ENCODE measurements at places on chromosomes 7 and 10.

GRCh38 chr10:77896058-77896457, 30.5 kb downstream of the DLG5 start:
- H3K27me3 ChIP-seq: no peaks in the 10 kb centered on the region
- H3K4me3 ChIP-seq: no peak overlapping the region
- no peak for DNase-seq
- no peak overlapping the region for H3K27ac ChIP-seq
- no peaks in the 10 kb centered on the region for H3K36me3 ChIP-seq
- peaks cover 32% of the 10 kb centered on the region for H3K4me1 ChIP-seq

DNA sequence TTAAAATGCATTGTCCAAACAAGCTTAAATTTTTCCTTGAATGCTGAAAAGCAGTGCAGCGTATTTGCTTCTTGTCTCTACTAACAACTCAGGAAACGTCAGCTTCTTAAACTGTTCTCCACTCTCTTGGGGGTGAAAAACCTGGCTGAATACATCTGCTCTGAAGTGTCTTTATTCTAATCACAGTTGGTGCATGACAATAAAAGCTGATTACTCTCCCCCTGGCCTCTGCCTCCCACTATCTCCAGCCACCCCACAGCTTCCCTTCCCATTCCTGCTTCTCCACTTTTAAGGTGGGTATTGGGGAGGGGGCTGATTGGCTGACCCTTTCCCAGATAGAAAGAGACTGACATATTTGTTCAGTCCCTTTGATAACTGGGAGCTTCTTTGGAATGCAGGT, 456.0 kb downstream of the SORCS1 start:
- no peaks in the 10 kb centered on the region for H3K4me1 ChIP-seq
- no peak overlapping the region for H3K4me3 ChIP-seq
- no peaks in the 10 kb centered on the region for H3K36me3 ChIP-seq
- H3K27me3 ChIP-seq: no peaks in the 10 kb centered on the region
- no peak overlapping the region for H3K27ac ChIP-seq

DNA sequence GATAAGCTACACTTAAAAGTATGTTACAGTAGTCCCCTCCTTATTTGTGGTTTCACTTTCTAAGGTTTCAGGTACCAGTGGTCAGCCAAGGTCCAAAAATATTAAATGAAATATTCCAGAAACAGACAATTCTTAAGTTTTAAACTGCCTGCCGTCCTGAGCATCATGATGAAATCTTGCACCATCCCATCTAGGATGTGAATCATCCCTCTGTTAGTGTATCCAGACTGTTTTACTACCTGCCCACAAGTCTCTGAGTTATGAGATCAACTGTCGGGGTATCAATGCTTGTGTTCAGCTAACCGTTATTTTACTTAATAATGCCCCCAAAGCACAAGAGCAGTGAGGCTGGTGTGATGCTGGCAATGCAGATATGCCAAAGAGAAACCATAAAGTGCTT, 11.4 kb downstream of the KDM7A start:
- no peak overlapping the region for H3K27ac ChIP-seq
- no peak for DNase-seq
- H3K36me3 ChIP-seq: no peaks in the 10 kb centered on the region
- no peaks in the 10 kb centered on the region for H3K4me1 ChIP-seq
- no peak overlapping the region for H3K4me3 ChIP-seq
- no peaks in the 10 kb centered on the region for H3K27me3 ChIP-seq

GRCh38 chr10:117441812-117442443, 66.7 kb upstream of the PDZD8 start:
- H3K4me1 ChIP-seq: peaks cover 29% of the 10 kb centered on the region
- H3K36me3 ChIP-seq: no peaks in the 10 kb centered on the region
- no peaks in the 10 kb centered on the region for H3K27me3 ChIP-seq

DNA sequence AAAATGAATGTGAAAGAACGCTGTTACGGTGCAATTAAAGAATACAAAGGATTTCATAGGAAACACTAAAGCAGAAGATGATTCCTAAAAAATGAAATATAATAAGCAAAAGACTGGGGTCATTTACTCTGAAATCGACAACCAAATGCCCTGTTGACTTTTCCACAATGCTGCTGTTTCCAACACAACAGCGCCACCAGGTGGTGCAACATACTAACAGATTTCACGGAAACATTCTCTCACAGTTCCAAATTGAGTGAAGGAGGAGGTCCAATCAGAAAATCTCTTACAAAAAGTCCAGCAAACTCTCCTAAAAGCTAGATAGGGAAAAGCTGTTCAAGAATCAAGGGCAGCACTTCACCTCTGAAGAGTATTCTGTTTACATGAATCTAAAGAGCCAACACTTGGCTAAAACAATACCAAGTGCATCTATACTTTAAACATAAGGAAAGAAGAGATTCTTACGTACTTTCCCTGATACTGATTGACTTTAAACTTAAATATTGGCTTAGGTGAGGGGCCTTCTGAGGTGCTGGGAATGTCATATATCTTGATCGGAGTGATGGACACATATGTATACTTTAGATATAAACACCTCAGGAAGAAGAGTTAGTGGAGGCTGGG, 55.9 kb downstream of the UPF2 start:
- no peak overlapping the region for H3K4me3 ChIP-seq
- no peaks in the 10 kb centered on the region for H3K27me3 ChIP-seq
- peaks cover 14% of the 10 kb centered on the region for H3K36me3 ChIP-seq
- peak; percentile 76 for DNase-seq

GRCh38 chr10:122861711-122862161, 16.1 kb upstream of the CUZD1 start:
- no peaks in the 10 kb centered on the region for H3K4me1 ChIP-seq
- no peak overlapping the region for H3K27ac ChIP-seq
- H3K4me3 ChIP-seq: no peak overlapping the region
- no peaks in the 10 kb centered on the region for H3K36me3 ChIP-seq
- DNase-seq: no peak
- H3K27me3 ChIP-seq: no peaks in the 10 kb centered on the region

- no peak overlapping the region for H3K4me3 ChIP-seq
- no peaks in the 10 kb centered on the region for H3K36me3 ChIP-seq
- H3K27me3 ChIP-seq: no peaks in the 10 kb centered on the region
- H3K4me1 ChIP-seq: no peaks in the 10 kb centered on the region
- DNase-seq: no peak
Observed at GRCh38 chr10:21125471-21126228, 228.5 kb upstream of the NEBL start.

- peak; percentile 37 for DNase-seq
- H3K4me3 ChIP-seq: no peak overlapping the region
- H3K27ac ChIP-seq: peak overlapping the region; percentile 93
- no peaks in the 10 kb centered on the region for H3K27me3 ChIP-seq
- H3K4me1 ChIP-seq: no peaks in the 10 kb centered on the region
Observed at GRCh38 chr7:47758546-47758945, 176.6 kb upstream of the TNS3 start.

GRCh38 chr7:98133181-98133580, 26.5 kb downstream of the LMTK2 start:
- H3K27ac ChIP-seq: no peak overlapping the region
- peaks cover 12% of the 10 kb centered on the region for H3K36me3 ChIP-seq
- no peak overlapping the region for H3K4me3 ChIP-seq
- no peaks in the 10 kb centered on the region for H3K4me1 ChIP-seq
- no peak for DNase-seq
- no peaks in the 10 kb centered on the region for H3K27me3 ChIP-seq

DNA sequence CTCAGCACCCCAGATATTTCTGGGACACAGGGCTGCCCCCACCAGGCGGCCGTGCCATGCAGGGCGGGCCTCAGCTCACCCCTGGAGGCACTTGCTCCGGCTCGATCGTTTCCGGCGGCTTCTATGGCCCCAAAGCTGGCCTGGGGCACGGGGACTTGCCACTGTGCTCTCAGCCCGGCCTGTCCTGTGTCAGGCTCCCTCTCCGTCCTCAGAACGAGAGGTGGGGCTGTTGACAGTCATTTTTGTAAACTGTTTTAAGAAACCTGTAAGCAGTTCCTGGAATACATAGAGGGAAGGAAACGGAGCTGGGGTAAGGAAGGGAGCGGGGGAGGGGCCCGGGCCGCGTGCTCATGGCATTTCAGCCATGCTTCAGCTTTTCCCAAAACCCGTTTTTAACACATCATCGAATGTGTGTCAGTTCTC, 30.7 kb upstream of the PRKAR1B start:
- H3K27me3 ChIP-seq: no peaks in the 10 kb centered on the region
- no peak overlapping the region for H3K4me3 ChIP-seq
- no peaks in the 10 kb centered on the region for H3K4me1 ChIP-seq
- H3K36me3 ChIP-seq: peaks cover 57% of the 10 kb centered on the region

DNA sequence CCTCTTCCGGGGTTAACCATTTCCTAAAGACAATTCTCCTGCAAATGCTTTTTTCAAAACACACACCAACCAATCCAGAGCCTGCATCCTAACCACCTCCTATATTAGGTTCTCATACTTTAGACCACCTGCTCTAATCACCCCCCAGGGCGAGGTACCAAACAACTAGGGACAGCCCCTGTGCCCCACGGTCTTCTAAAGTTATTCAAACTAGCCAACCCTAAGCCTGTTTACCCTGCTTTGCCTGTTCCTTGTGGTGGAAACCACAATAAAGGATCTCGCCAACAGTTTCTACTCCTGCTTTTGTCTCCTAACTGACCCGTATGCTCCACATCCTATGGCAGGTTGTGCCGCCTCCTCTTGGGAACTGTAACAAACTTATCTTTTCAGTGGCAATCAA, 21.1 kb downstream of the SP4 start:
- no peak for DNase-seq
- no peak overlapping the region for H3K4me3 ChIP-seq
- no peaks in the 10 kb centered on the region for H3K36me3 ChIP-seq
- H3K27me3 ChIP-seq: no peaks in the 10 kb centered on the region
- H3K4me1 ChIP-seq: no peaks in the 10 kb centered on the region

DNA sequence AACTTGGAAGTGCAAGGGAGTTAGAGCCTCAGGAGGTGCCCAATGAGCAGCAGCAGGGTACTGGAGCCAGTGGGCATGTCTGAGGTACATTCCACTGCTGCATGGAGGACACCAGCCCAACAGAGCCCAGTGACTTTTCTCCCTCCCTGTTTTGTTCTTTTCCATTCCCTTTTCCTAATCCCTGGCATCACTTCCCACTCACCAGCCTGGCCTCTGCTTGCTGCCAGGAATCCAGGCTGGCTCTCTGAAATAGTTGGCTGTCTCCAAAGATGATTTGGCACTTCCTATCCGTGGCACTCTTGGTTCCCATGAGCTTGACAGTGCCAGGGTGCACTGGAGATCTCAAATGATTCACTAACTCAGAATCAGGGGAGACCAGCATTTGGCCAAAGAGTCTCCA, 97.7 kb upstream of the ZPBP start:
- H3K4me1 ChIP-seq: no peaks in the 10 kb centered on the region
- no peak for DNase-seq
- no peaks in the 10 kb centered on the region for H3K36me3 ChIP-seq
- H3K27ac ChIP-seq: no peak overlapping the region
- no peak overlapping the region for H3K4me3 ChIP-seq

DNA sequence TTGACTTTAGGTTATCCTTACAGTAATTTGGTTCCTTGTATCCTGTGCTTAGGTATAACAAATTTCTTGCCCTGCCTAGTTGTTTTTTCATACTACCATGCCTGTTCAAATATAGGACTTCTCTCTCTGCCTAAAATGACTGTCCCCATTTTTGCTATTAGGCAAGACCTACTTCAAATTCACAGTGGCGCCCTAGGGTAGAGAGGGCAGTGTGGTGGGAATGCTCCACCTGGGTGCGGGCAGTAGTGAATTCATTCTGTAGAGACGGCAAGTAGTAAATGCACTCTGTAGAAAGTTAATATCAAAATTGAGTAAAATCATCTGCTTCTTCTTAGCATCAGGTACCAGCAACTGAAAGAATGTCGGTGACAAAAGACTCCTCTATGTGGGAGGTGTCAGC, 120.4 kb upstream of the RHOBTB1 start:
- H3K27ac ChIP-seq: no peak overlapping the region
- no peaks in the 10 kb centered on the region for H3K36me3 ChIP-seq
- DNase-seq: no peak
- no peaks in the 10 kb centered on the region for H3K4me1 ChIP-seq
- no peaks in the 10 kb centered on the region for H3K27me3 ChIP-seq

DNA sequence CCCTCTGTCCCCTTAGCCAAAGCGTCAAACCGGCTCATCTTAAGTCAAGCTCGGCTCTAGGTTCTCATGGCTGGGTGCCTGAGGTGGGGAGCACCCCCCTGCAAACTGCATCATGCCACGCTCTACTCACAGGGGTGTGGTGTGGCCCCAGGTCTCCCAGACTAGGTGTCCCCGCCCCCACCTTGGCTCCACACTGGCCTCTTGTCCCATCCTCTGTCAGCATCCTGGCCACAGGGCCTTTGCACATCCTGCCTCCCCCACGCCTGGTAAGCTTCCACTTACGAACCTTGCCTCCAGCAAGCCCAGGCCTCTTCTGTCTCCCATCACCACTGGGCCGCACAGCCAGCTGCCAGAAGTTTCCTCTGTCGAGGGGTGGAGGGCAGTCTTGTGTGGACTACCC, 20.2 kb upstream of the GRIFIN start:
- no peaks in the 10 kb centered on the region for H3K4me1 ChIP-seq
- no peaks in the 10 kb centered on the region for H3K36me3 ChIP-seq
- no peaks in the 10 kb centered on the region for H3K27me3 ChIP-seq
- no peak overlapping the region for H3K27ac ChIP-seq

GRCh38 chr10:96407560-96408069, 48.8 kb upstream of the OPALIN start:
- no peak overlapping the region for H3K27ac ChIP-seq
- H3K4me1 ChIP-seq: no peaks in the 10 kb centered on the region
- no peaks in the 10 kb centered on the region for H3K36me3 ChIP-seq
- H3K27me3 ChIP-seq: no peaks in the 10 kb centered on the region
- no peak overlapping the region for H3K4me3 ChIP-seq

DNA sequence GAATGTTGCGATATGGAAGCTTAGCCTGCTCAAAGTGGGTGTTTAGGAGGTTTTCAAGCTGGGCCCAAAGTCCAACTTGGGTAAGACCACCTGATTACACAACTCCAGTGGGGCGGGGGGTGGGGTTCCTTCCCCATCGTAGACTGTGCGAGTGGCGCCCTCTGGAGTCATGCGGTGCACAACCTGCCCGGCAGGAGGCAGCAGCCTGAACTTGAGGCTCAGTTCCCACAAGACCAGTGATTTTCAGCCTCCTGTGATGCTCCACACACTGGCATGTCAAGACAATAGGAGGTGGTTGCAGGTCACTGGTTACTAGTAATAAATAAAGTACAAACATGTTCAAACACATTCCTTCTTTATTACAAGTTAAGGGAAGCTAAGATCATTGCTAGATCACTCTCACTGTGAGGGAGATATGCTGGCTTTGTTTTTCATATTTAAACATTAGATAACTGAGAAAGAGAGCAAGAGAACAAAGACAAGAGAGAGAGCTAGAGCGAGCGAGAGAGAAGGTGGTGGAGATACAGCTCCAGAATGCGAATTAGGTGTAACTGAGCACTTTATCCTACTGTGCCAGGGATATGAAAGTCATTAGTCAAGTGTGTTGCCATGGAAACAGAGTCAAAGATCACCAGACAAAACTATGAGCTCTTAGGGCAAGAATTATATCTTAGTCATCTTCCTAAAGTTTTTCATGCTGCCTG, 97.4 kb upstream of the BMPER start:
- no peaks in the 10 kb centered on the region for H3K27me3 ChIP-seq
- H3K4me1 ChIP-seq: peaks cover 25% of the 10 kb centered on the region
- H3K36me3 ChIP-seq: no peaks in the 10 kb centered on the region

- no peaks in the 10 kb centered on the region for H3K4me1 ChIP-seq
- H3K4me3 ChIP-seq: no peak overlapping the region
- DNase-seq: no peak
Observed at GRCh38 chr7:82755705-82756551, 312.4 kb upstream of the CACNA2D1 start.
